ENCODE measurements at places on chromosomes 12 and 14.
A peak's percentile ranks its signal among the peaks of the same experiment; 100 is the strongest.

GRCh38 chr12:1131811-1132224, 140.8 kb downstream of the ERC1 start:
- DNase-seq = no peak

DNA sequence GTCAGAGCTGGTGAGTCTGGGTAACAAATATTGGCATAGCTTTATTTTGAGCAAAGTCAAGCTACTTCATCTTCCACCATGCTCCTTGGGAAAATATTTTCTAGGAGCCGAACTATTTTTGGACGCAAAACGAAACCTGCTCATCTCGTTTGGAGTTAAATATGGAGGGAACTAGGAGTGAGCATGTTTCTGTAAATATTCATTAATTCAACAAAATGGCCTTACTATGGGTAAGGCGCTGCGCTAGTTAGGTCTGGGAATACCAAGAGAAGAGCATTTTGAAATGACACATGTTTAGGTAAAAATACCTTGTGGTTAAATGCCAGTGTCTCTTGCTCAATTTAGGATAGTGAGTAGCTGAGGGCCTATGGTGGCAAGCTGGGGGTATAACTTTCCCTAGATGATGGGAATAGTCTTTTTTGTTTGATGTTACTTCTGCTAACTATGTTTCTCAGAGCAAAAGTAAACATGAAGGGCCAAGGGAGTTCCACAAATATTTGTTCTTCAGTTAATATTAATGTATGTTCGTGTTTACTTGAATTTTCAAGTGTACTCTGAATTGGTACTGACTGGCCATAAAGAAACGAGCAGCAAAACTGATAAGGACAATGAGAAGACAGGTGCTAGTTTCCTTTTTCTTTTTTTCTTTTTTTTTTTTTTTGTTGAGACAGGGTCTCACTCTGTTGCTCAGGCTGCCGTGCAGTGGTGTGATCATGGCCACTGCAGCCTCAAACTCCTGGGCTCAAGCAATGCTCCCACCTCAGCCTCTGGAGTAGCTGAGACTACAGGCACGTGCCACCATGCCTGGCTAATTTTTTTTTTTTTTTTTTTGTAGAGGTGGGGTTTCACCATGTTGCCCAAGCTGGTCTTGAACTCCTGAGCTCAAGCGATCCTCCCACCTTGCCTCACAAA, 77.7 kb downstream of the MAP1LC3B2 start:
- no peak for DNase-seq

DNA sequence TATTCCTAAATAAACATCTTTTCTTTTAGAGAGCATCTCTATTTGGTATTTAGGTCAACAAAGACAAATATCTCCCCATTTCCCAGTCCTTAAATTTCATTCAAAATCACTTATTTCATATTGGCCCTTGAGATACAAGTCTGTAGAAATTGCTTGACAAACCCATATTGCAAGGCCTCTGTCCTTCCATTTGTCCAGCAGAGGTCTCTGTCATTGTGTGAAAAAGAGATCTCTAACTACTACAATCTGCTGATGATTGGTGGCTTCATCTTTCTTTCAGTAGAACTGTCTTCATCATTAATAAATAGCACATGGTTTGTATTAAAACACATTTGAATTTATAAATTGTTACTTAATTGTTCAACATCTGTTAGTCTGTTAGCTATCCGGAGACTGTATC, 252.6 kb downstream of the ACSS3 start:
- DNase-seq = no peak

GRCh38 chr14:28412077-28412476, 354.5 kb upstream of the FOXG1 start:
- no peak for DNase-seq

GRCh38 chr12:46523863-46524770, 151.5 kb upstream of the SLC38A2 start:
- no peak for DNase-seq

DNA sequence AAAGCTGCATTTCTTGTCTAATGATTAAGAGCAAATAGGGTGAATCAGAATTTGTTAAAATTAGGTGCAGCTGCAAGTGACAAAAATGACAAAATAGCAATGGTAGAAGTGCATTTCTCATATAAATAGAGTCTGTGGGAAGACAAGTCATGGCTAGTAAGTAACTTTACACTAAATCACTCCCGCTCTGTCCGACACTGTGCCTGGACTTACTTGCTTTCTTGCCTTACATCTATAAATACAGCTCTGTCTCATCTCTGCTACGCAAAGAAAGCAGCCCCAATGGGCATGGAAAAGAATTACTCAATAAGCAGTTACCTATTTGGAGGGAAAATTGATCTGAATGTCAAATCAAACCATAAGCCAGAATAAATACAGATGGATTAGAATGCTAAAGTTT, 245.4 kb upstream of the KRR1 start:
- no peak for DNase-seq

- DNase-seq = no peak
Observed at GRCh38 chr12:56062996-56063395, 17.0 kb upstream of the ERBB3 start.

DNA sequence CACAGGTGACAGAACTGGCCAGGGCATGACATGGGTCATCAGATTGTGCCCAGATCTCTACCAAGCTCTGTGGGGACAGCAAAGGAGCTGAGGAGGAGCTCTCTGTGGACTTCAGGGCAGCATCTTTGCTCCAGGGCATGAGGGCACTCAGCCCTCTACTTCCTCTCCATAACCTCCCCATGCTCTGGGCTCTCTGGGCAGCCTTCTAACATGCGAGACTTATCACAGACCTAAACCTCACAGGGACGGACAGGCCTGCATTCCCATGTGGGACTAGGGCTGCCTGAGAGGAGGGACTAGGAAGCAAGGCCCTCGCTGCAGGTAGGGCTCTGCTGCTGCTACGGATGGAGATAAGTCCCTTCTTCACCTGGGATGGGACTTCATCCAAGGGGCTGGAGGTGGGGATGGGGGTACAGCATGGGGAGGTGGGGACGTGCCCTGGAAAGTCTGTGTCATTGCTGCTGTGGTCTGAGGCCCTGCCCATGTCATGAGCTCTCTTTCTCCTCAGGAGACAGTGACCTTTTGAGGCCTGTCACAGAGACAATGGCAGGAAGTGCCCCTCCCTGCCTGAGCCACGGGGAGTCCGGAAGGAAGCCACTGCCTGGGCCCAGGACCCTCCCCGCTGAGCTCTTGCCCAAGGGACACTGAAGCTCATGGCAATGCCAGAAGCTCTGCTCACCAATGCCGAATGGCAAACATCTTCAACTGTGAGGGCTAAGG, 44.1 kb downstream of the PITPNM2 start:
- DNase-seq = peak; percentile 8

GRCh38 chr12:94805749-94806529, 155.6 kb upstream of the TMCC3 start:
- no peak for DNase-seq

DNA sequence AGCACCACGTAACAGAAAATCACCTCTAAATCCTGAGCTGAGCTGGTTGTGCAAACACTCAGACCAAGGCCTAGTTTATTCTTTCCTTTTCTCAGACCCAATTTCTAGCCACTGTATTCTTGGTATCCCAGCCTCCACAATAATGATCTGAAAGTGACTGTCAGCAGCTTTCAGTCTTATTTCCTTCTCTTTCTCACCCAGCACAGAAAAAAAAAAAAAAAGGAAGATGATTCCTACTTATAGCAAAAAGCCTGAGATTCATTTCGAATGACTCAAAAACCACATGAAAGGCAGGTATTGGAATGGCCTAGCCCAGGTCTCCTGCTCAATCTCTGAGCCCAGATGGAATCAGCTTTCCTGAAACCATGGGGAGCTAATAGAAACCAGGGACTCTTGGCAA, 298.6 kb upstream of the PPFIA2 start:
- DNase-seq = no peak

GRCh38 chr12:6772331-6772695, at the start of gene LAG3:
TSS of gene LAG3 (plus strand) at chr12:6772520. CDS start at chr12:6772853, 333 bp downstream.
- DNase-seq = no peak

- no peak for DNase-seq
Observed at GRCh38 chr12:102114212-102114611, 5.7 kb downstream of the NUP37 start.

DNA sequence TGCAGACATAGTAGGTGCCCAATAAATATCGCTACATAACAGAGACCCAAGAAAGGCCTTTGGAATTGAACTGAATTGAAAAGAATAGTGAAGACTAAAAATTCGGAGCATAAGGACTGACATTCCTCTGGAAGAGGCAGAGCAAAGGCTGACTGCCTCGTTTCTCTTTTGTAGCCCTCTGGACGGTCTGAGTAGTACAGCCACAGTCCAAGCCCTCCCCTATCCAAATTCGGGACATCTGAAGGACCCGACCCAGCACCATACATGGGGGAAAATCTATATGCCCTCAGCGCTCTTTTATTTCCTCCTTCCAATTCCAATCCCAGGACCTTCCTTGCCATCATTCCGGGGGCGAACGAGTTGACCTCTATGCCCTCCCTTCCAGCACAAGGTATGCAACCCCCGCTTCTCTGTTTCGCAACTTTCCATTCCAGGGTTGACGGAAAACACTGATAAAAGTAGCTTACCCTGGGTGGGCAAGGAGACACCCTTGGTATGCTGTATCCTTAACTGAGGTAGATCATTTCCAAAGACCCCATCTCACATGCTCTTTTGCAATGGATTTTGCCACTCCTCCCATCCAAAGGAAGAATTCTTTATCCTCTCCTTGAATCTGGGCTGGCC, 127.4 kb upstream of the MAP1LC3B2 start:
- no peak for DNase-seq

DNA sequence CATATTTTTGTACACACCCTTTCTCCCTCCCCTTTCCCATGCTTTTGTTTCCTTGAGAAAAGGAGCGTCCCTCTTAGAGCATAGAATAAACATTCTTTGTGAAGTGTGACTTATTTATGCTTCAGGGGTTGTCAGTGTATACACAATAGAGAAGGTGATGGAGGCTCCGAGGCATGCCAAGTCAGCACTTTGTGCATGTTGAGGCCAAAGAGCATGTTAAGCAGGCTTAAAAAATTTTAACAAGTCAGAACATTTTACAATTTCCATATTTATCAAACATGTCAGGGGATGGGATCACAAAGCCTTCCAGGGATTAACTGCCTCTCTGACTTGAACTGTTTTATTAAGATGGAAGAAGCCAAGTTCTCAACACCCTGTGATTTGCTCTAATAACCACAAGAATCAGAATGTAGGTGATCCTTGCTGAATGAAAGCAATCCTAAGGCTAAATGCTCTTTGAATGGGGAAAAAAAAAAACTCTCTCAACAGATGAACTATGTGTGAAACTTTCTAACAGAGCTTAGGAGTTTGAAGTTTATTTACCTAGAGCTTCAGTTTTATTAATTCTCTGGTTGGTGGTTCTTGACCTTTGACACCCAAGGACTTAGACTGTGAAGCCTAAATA, 223.1 kb downstream of the RAD51B start:
- DNase-seq = no peak

DNA sequence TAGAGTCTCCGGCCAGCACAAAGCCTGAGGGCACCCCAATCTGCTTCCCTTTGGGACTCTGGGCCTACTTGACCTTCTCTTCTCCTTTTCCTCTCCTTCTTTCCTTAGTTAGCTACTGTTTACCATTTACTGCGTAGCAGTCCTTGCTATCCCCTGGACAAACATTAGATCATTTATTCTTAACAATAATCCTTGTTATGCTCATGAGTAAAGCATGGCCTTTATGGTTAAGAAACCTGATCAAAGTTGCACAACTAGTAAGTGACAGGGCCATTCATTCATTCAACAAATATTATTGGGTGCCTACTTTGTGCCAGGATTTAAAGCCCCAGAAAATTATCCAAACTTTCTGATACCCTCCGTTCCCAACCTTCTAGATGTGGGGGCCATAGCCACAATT, 3.2 kb upstream of the HDAC7 start:
- DNase-seq = no peak

DNA sequence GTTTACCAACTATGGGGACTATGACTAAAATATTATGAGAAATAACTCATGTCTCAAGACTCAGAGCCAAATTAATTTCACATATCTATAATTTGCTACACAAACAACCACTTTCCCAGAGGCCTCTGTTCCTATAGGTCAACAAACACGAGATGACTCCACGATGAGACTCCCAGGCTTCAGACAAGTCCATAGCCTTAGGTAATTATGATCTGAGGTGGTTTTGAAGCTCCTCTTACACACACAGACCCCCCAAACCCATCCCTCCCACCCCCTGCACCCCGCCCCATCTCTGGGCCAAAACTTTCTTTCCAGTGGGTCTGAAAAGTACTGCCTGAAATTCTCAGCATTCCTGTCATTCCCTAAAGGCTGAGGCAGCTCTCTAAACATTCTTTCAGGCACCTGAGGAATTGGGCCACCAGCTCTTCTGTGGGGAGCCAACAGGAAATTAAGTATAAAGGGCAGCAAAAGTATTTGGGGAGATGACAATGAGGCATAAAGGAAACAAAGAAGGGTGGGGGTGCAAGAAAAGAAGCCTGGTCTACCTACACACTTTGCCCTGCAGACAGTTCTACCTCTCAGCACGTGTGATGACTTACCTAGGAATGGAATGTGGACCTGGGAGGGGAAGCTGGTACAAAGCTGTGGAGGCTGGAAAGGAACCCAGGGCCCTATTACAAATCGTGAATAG, 143.6 kb downstream of the PAWR start:
- no peak for DNase-seq

GRCh38 chr14:84546236-84546635, 983.7 kb upstream of the FLRT2 start:
- DNase-seq = no peak

GRCh38 chr14:33934043-33934750, 16.7 kb downstream of the EGLN3 start:
- DNase-seq = no peak

- no peak for DNase-seq
Observed at GRCh38 chr12:53182903-53183302, 2.2 kb upstream of the CSAD start.

DNA sequence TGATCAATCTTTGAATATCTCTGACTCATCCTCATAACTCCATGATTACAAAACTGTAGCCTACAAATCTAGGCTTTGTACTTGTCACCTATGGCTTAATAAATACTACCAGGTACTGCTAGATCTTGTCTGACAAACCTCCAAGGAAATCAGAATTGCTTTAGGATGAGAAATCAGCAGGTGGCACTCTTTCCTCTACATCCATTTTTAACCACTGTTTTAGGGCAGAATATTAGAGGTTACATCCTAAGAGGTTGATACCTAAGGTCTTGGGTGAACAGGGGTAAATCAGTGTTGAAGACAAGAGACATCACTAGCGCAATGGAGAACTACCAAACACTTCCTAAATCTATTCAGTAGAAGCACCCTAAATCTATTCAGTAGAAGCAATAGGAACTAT, 63.1 kb upstream of the SOX5 start:
- no peak for DNase-seq

DNA sequence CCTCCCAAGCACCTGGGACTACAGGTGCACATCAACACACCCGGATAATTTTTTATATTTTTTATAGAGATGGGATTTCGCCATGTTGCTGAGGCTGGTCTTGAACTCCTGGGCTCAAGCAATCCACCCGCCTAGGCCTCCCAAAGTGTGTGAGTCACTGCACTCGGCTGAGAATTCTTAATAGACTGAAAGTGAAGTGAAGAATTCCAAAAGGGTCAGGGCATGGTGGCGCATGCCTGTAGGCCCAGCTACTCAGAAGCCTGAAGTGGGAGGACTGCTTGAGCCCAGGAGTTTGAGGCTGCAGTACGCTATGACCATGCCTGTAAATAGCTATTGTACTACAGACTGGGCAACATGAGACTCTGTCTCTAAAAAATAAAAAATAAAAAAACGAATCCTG, 43.7 kb downstream of the TCHP start:
- no peak for DNase-seq
